ENCODE measurements at places on chromosomes 5 and 9. TPM values are rescaled to one million over a fixed set of nuclear protein-coding genes. Genes with fewer than 3 reads are reported as not detected.

- H3K4me1 ChIP-seq = no peaks in the 10 kb centered on the region
- no peaks in the 10 kb centered on the region for H3K36me3 ChIP-seq
- no peaks in the 10 kb centered on the region for H3K27me3 ChIP-seq
- DNase-seq = no peak
- no peak overlapping the region for H3K27ac ChIP-seq
These were observed 273.9 kb downstream of the GADD45G start for GRCh38 chr9:89878687-89879086.

- no peak overlapping the region for H3K27ac ChIP-seq
- no peaks in the 10 kb centered on the region for H3K36me3 ChIP-seq
- DNase-seq = no peak
- no peaks in the 10 kb centered on the region for H3K27me3 ChIP-seq
- no peaks in the 10 kb centered on the region for H3K4me1 ChIP-seq
These were observed 10.6 kb upstream of the AGXT2 start for GRCh38 chr5:35058374-35058788.

DNA sequence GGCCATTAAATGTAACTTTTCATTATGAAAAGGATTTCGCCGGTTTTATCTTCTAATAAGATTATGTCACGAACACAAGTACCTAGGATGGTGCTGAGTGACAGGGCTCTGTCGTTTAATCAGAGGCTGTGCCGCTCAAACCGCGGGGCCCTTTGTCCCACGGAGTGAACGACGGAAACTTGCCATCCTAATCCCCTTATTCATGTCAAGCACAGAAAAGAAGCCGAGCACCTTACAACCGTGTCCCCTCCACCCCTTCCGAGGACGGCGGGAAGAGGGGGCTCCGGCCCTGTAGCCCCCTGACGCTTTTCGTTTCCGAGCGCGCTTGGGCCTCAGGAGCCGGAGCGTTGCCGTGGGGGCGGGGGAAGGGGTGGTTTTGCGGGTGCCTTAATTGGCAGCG, 11.2 kb downstream of the LMX1B start:
- no peaks in the 10 kb centered on the region for H3K36me3 ChIP-seq
- H3K4me3 ChIP-seq = no peak overlapping the region
- H3K4me1 ChIP-seq = no peaks in the 10 kb centered on the region

GRCh38 chr9:133991964-133992779, at the start of gene VAV2:
TSS of gene VAV2 (minus strand) at chr9:133992324. CDS start at chr9:133992278, 46 bp downstream.
- no peaks in the 10 kb centered on the region for H3K27me3 ChIP-seq
- H3K27ac ChIP-seq = peak within 1 kb of the TSS; percentile 91
- H3K36me3 ChIP-seq = no peaks in the 10 kb centered on the region
- H3K4me3 ChIP-seq = peak within 1 kb of the TSS; percentile 91

- DNase-seq = peak; percentile 30
- no peak overlapping the region for H3K4me3 ChIP-seq
- H3K27ac ChIP-seq = no peak overlapping the region
- no peaks in the 10 kb centered on the region for H3K4me1 ChIP-seq
- H3K36me3 ChIP-seq = no peaks in the 10 kb centered on the region
These were observed 183.7 kb downstream of the SAXO1 start for GRCh38 chr9:18849270-18849669.

DNA sequence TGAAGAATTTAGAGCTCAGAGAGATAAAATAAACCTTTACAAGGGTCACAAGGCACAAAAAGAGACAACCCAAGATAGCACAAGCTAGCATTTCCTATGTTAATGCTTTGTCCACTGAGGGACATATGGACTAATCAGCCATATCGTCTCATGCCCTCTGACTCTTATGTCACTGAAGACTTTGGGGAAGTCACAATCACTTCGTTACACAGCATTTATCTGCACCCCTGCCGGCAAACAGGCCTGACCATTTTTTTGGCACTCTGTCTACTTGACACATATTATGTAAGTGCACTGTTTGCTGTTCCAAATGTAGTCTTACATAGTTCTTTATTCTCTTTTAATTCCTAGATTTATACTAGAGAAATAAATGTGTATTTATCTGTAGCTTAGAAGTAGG, 13.9 kb upstream of the BNC2 start:
- no peak overlapping the region for H3K27ac ChIP-seq
- no peaks in the 10 kb centered on the region for H3K27me3 ChIP-seq
- H3K4me3 ChIP-seq = no peak overlapping the region
- no peaks in the 10 kb centered on the region for H3K36me3 ChIP-seq
- no peak for DNase-seq

GRCh38 chr5:80041527-80041926, 6.4 kb downstream of the THBS4 start:
- no peaks in the 10 kb centered on the region for H3K27me3 ChIP-seq
- no peak for DNase-seq
- no peaks in the 10 kb centered on the region for H3K4me1 ChIP-seq
- no peaks in the 10 kb centered on the region for H3K36me3 ChIP-seq

- no peaks in the 10 kb centered on the region for H3K4me1 ChIP-seq
- H3K4me3 ChIP-seq = no peak overlapping the region
- no peak overlapping the region for H3K27ac ChIP-seq
- no peaks in the 10 kb centered on the region for H3K27me3 ChIP-seq
- no peak for DNase-seq
These were observed 213.3 kb downstream of the PCSK1 start for GRCh38 chr5:96219580-96220281.

DNA sequence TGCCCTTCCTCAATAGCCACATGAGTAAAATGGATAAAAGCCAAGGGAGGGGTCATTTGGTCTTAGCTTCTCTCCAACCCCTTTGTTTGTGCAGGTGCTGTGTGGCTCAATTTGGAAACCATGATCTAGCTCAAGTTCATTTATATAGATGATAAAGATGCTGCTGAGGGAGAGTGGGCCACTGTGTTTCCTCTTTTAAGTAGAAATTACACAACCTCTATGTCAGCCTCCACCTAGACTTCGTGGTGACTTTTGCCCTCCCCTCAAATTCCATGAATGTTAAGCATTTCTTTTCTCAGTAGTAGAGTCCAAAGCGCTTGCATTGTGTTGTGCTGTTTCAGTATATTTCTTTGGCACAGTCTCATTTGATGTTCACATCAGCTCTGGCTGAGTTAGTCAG, 241.4 kb downstream of the ARHGAP26 start:
- H3K4me3 ChIP-seq = no peak overlapping the region
- H3K4me1 ChIP-seq = peaks cover under 1% of the 10 kb centered on the region

Gene ENTPD2
- polyA plus RNA-seq = 11.0 TPM

Gene ZMYND19
- polyA plus RNA-seq = 17.7 TPM

- DNase-seq = no peak
- no peak overlapping the region for H3K27ac ChIP-seq
- no peaks in the 10 kb centered on the region for H3K36me3 ChIP-seq
- no peaks in the 10 kb centered on the region for H3K4me1 ChIP-seq
These were observed 223.3 kb downstream of the EBF1 start for GRCh38 chr5:158876263-158876942.

DNA sequence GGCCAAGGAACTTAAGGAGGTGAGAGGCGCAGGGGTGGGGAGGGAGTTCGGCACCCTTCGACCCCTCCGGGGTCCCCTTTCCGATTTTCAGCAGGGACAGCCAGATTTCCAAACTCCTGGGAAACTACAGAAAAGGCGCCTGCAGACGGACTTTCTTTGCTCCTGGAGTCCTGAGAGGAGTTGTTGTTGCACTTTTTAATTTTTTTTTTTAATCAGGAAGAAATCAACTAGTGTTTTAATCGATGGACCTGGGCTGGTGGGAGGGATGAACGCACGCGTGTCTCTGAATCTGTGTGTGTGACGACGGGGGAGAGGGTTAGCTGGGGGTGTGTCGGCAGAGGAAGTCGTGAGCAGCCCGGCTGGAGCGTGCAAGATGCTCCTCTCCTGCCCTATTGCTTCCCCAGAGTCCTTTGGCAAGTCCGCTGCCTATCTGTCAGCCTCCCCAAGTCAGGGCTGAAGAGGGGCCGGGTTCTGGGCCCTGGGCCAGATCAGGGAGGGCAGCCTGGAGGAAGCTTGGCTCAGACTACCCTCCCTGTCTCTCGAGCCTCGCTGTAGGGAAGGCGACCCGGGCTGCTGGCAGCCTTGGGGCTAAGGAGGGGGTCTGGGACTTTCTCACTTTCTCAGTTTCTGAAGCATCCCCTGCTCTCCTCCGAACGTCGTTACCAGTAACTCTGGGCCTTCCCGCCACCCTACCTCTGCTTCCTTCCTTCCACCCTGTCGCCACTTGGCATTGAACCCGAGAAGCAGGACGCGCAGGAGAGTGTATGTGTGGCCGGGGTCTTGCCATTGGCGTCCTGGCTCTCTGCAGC, 731 bp downstream of the PRR16 start:
- no peaks in the 10 kb centered on the region for H3K4me1 ChIP-seq
- H3K27ac ChIP-seq = peak overlapping the region; percentile 40
- peaks cover 2% of the 10 kb centered on the region for H3K27me3 ChIP-seq
- H3K36me3 ChIP-seq = no peaks in the 10 kb centered on the region

Gene ADGRV1
- polyA plus RNA-seq = 2.7 TPM

GRCh38 chr5:57246426-57246825, 72.6 kb downstream of the GPBP1 start:
- H3K36me3 ChIP-seq = peaks cover 10% of the 10 kb centered on the region
- no peaks in the 10 kb centered on the region for H3K27me3 ChIP-seq
- DNase-seq = no peak
- H3K4me3 ChIP-seq = no peak overlapping the region
- no peak overlapping the region for H3K27ac ChIP-seq
- no peaks in the 10 kb centered on the region for H3K4me1 ChIP-seq

DNA sequence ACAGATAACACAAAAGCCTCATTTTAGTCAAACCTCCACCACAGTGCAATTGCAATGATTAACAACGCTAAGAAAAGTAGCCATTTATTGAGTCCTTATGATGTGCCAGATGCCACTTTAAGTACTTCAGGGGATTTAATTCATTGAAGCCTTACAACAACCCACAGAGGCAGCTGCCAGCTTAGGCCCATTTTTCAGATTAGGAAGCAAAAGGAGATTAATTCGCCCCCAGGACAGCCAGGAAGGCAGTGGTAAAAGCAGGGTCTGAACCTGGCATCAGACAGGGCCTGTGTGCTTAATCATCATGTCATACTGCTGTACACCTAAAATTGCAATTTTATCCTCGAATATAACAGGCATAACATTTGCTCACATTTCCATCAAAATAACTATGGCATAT, 23.9 kb downstream of the MED27 start:
- no peak for DNase-seq
- H3K4me1 ChIP-seq = no peaks in the 10 kb centered on the region
- no peaks in the 10 kb centered on the region for H3K27me3 ChIP-seq
- H3K4me3 ChIP-seq = no peak overlapping the region
- no peak overlapping the region for H3K27ac ChIP-seq
- H3K36me3 ChIP-seq = no peaks in the 10 kb centered on the region

Gene ADAMTS6
- 1.5 TPM for polyA plus RNA-seq

DNA sequence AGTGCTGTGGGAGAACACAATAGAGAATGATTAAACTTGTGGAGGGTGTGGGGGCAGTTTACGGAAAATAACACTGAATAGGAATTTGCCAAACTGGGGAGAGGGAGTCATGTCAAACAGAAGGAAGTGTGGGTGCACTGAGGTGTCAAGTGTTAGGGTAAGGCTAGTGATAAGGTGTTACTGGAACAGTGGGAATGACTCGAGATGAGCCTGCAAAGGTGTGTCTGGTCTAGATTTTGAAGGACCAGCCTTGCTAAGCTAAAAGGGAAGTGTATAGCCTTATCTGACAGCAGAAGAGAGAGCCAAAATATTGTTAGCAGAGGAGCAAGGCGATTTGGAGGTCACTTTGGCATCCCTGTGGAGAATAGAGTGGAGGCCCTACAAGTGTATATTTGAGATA, 4.2 kb downstream of the CNOT6 start:
- DNase-seq = no peak
- no peak overlapping the region for H3K27ac ChIP-seq
- H3K27me3 ChIP-seq = no peaks in the 10 kb centered on the region
- no peak overlapping the region for H3K4me3 ChIP-seq

- no peak overlapping the region for H3K4me3 ChIP-seq
- peak overlapping the region; percentile 37 for H3K27ac ChIP-seq
- peak; percentile 65 for DNase-seq
- no peaks in the 10 kb centered on the region for H3K4me1 ChIP-seq
These were observed 28.8 kb upstream of the DAB2IP start for GRCh38 chr9:121622387-121623203.

DNA sequence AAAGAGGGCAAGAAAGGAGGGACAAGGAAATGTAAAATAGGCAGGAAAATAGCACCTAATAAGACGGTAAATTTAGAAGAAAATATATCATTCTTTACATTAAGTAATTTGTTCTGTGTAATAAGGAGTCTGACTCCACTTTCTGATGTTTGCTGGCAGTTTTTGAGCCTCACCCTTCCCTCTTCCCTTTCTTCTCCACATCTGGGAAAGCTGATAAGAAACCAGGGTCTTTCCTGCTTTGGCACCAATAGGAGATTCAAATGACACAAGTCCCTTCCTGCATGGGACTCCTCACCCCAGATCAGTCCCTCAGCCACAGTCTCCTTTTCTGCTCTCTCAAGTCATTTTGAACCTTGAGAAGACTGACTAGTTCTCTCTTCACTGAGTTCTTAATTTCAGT, 31.2 kb upstream of the LECT2 start:
- DNase-seq = no peak
- H3K4me3 ChIP-seq = no peak overlapping the region
- no peaks in the 10 kb centered on the region for H3K36me3 ChIP-seq
- H3K27ac ChIP-seq = no peak overlapping the region
- no peaks in the 10 kb centered on the region for H3K4me1 ChIP-seq

GRCh38 chr9:20032413-20033006, 243.7 kb upstream of the SLC24A2 start:
- H3K36me3 ChIP-seq = no peaks in the 10 kb centered on the region
- no peak overlapping the region for H3K4me3 ChIP-seq
- no peak for DNase-seq
- H3K27me3 ChIP-seq = no peaks in the 10 kb centered on the region
- no peaks in the 10 kb centered on the region for H3K4me1 ChIP-seq

- no peak for DNase-seq
- H3K4me1 ChIP-seq = no peaks in the 10 kb centered on the region
- no peak overlapping the region for H3K4me3 ChIP-seq
- no peaks in the 10 kb centered on the region for H3K36me3 ChIP-seq
These were observed 162.1 kb upstream of the FST start for GRCh38 chr5:53318303-53318702.

DNA sequence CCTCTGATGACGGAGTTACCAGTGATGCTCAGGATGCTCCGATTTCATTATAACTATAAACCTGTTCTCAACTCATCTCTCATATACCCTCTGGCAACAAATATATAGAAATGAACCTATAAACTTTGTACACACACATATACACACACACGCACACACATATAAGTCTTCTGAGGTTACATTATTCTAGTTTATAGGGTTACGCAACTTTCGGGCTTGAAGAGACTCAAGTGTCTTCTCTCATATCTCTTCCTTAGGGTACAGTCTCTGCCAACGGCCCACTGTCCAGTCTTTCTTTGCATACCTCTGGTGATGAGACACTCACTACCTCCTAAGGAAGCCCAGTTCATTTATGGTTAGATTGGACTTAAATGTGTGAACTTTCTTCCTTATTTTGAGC, 69.4 kb upstream of the TBC1D2 start:
- no peak overlapping the region for H3K27ac ChIP-seq
- no peaks in the 10 kb centered on the region for H3K27me3 ChIP-seq
- DNase-seq = no peak
- H3K36me3 ChIP-seq = no peaks in the 10 kb centered on the region

- H3K27me3 ChIP-seq = no peaks in the 10 kb centered on the region
- DNase-seq = peak; percentile 64
- no peaks in the 10 kb centered on the region for H3K36me3 ChIP-seq
- peaks cover 9% of the 10 kb centered on the region for H3K4me1 ChIP-seq
These were observed 15.6 kb upstream of the IRF1 start for GRCh38 chr5:132506094-132506692.

Gene MVB12B
- 4.1 TPM for polyA plus RNA-seq

Gene CNTNAP3B
- polyA plus RNA-seq = not detected

- peaks cover 12% of the 10 kb centered on the region for H3K4me1 ChIP-seq
- H3K27ac ChIP-seq = no peak overlapping the region
- DNase-seq = peak; percentile 28
These were observed 3.0 kb downstream of the GDNF start for GRCh38 chr5:37836592-37837413.

- H3K27ac ChIP-seq = no peak overlapping the region
- H3K4me3 ChIP-seq = no peak overlapping the region
- no peak for DNase-seq
- H3K27me3 ChIP-seq = no peaks in the 10 kb centered on the region
These were observed 28.0 kb downstream of the HRH2 start for GRCh38 chr5:175685701-175686350.

Measured in small intestine (tissue), 16 donors.